ENCODE measurements at places on chromosomes 12 and 14. TPM values are rescaled to one million over a fixed set of nuclear protein-coding genes. Genes with fewer than 3 reads are reported as not detected.

Gene PDE3A
- total RNA-seq, result 20.6 TPM

Gene BMP4
- 1.9 TPM for total RNA-seq

Gene INSM2
- 9.6 TPM for total RNA-seq

- DNase-seq, result no peak
Measured at GRCh38 chr14:35113308-35113950, 8.4 kb downstream of the PPP2R3C start.

DNA sequence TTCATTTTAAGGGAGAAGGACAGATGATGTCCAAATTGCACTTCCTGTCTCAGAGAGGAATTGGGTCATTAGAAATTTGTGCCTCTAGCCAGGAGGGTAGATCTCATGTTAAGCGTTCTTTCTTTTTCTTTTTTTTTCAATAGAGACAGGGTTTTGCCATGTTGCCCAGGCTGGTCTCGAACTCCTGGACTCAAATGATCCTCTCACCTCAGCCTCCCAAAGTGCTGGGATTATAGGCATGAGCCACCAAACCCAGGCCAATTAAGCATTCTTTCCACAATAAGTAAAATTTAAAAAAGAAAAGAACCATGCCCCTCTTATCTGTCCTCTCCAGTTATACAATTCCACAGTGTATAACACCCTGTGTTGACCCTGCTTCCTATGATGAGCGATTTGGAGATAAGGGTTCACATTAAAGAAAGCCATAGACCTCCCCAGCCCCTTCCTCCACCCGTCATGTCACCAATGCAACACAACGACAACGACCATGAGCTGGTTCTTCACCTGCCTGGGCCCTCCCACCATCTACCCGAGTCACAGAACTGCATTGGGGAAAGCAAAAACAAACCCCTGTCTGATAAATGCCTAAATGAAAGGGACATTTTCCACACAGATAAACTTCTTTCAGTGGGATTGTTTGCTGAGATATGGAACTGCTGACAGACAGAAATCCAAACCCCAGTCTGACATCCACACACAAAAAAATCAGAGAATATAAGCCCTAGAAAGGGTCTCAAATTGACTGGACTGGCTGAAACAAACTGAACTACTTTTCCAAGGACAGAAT lies 37.3 kb downstream of the SSH1 start:
- DNase-seq, result no peak

DNA sequence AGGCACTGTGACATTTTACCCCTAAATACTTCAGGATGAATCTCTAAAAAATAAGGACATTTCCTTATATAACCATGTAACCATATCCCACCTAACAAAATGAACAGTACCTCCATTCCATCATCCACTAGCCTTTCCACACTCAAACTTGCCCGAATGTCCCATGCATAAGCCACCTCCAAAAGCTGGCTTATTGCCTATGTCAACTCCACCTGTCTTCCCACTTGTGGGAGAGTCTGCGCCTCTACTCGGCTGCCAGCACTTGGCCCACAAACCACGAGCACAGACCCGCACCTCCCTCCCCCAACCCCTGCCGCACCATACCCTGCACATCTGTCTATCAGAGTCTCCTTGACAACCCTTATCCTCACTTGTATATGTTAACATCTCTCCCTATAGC lies 165.8 kb downstream of the CALM1 start:
- DNase-seq, result no peak

DNA sequence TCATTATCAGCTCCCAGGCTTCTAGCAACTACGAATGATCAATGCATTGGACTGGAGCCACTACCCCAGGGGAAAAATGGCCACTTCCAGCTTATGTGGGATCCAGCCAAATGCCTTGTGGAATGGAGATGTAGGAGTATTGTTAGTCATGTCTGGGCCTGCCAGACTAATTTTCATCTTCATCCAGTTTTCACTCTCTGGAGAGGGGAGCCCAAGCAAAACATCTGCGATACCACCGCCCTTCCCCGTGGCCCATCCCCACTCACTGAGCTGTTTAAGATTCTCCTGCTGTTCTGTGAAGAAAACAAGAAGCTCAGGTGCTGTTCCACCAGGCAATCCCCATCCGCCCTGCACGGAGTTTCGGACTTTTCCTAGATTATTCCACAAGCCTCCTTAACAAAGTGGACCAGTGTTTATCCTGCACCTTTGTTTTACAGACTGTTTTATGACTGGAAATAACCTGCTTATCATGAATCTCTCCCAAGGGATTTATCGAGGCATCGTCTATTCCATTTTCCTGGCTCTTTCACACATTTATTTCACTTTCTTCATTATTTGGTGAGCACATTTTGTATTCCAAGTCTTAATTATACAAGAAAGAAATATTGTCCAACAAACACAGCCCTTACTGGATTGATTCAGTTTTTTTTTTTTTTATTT lies 35.5 kb upstream of the MAX start:
- no peak for DNase-seq

- DNase-seq, result no peak
Measured at GRCh38 chr14:71619472-71619871, 312.8 kb upstream of the RGS6 start.

GRCh38 chr14:89861630-89862029 lies 92.9 kb downstream of the EFCAB11 start:
- DNase-seq, result no peak

DNA sequence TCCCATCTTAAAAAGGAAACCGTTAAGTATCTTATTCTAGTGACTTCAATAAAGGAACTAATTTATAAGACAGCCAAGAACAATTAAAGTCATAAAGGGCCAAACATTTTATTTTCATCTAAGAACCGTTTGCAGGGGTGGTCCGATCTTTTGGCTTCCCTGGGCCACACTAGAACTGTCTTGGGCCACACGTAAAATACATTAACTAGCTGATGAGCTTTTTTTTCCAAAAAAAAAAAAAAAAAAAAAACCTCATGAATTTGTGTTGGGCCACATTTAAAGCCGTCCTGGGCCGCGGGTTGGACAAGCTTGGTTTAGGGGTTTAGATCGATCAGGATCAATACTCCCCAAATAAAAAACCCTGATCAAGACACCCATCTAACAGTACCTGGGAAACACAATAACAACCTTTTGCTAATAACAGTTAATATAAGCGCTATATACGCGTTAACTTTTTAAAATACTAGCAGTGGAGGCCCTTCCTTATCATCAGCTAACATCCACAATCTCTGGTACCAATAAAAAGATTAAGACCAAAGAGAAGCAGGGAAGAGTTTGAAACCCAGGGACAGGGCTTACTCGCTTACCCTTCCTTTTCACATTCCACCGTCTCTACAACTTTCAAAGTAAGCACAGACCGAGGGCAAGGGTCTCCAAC lies 1.1 kb downstream of the NAP1L1 start:
- DNase-seq, result no peak

DNA sequence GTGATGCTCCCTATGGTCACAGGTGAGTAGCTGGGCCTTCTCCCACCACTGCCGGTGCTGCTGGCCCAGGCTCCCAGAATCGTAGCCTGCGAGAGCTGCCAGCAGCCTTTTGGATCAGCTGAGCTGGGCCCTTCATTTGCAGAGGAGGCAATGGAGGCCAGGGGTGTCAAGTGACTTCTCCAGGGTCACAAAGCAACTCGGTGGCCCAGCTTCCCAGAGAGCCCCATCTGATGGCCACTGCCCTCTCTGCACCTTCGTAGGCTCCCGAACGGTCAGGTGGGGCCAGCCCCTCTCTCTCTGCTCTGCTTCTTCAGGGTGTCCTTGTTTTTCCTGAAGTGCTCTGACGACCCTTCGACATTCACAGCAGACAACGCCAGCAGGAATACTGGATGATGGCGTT lies 4.6 kb downstream of the KRT80 start:
- DNase-seq, result no peak

DNA sequence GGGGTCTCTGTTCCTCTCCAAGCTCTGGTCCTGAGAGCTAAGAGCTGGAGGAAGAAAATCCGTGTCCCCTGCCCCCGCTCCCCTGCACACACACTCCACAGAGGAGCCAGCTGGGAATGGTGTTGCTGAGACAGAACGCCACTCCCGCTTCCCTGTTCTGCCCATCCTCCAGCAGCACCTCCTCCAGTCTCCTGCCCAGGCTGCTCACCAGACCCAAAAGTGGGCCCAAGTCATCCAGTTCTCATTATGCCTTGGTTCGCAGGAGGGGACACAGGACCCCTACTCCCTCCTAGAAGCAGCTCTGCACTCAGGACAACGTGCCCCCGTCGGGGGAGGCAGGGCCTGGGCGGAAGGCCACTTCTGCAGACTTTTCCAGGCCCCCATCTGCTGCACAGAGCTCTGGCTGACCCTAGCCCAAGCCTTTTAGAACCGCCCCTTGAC lies 830 bp upstream of the TRMT61A start:
- DNase-seq, result no peak

Data from cerebellum (tissue), 4 donors.